ENCODE measurements at places on chromosomes 5 and 9.
A peak's percentile ranks its signal among the peaks of the same experiment; 100 is the strongest.

DNA sequence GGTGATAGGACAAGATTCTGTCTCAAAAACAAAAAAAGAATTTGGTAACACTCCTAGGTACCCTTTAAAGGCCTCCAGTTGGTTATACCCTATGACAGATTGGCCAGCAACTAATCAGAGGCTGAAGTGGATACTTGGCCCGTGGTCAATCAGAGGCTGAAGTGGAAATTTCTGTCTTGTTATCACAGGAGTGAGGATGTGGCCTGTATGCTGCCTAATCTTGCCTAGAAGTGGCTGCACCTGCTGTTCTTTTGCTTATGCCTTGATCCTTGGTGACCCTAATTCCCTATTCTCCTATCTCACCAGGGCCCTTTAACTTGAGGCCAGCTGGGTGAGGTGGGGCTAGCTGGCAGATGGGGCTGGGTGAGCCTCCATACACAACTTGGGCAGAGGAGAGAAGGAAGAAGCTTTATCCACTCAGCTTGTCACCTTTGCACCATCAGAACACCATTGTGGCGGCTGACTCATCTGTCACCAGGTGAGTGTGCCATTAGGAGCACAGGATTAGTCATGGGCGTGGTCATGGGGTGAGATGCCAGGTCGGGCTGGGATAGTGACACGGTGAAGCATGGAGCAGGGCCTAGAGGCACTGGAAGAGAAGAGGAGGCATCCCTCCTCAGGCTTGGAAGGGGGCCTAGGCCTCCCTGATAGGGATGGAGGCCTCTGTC is 41.5 kb downstream of the SAR1B start:
- DNase-seq, result no peak

- no peak for DNase-seq
These were observed 396.6 kb upstream of the ZNF608 start for GRCh38 chr5:125143011-125143410.

DNA sequence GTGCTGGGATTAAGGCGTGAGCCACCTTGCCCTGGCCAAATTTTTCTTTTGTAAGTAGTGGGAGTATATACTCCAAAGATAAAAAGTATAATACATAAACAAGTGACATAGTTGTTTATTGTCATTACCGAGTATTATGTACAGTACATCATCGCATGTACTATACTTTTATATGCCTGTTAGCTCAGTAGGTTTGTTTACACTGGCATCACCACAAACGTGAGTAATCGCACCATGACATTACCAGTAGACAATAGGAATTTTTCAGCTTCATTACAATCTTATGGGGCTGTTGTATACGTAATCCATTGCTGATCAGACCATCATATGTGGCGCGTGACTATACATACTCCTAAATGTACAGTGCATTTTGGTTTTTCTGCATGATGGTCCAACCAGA is 9.8 kb downstream of the SECISBP2 start:
- DNase-seq, result no peak

GRCh38 chr5:32465076-32465475 is 20.5 kb upstream of the ZFR start:
- no peak for DNase-seq

GRCh38 chr9:4665357-4665756 is 923 bp downstream of the SPATA6L start:
- no peak for DNase-seq

DNA sequence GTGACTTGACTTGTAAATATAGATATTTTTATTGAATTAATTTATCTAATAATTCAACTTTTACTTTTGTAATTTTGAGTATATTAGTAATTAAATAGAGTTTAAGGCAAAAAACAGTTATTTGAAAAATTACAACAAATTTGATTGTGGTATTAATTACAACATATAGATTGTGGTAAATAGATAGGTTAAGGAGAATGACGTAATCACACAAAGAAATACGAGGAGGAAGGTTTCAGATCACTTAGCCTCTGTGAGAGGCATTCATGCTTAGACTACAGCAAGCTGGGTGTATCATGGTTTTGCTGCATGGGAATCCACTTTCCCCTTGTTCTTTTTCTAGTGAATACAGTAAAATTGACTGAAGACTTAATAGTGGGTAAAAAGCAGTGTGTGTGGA is 878.4 kb upstream of the EDIL3 start:
- DNase-seq, result no peak

DNA sequence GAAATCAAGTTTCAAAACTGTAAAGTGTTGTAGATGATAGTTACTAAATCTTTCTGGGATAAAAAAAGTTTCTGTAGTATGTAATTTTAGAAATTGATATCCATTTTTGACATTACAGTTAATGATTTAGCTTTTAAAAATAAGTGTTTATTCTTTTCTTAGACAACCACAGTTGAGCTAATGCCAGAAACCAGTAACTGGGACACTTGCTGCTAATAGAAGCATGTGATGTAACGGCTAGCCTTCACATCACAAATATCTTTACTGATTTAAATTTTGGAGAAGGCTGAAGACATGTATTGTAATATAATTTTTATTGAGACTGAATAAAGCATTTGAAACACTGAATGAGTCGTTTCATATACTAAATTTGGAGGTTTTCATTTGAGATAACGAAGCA is 18.8 kb downstream of the CSNK1G3 start:
- no peak for DNase-seq

GRCh38 chr5:27158775-27159174 is 120.4 kb upstream of the CDH9 start:
- no peak for DNase-seq

DNA sequence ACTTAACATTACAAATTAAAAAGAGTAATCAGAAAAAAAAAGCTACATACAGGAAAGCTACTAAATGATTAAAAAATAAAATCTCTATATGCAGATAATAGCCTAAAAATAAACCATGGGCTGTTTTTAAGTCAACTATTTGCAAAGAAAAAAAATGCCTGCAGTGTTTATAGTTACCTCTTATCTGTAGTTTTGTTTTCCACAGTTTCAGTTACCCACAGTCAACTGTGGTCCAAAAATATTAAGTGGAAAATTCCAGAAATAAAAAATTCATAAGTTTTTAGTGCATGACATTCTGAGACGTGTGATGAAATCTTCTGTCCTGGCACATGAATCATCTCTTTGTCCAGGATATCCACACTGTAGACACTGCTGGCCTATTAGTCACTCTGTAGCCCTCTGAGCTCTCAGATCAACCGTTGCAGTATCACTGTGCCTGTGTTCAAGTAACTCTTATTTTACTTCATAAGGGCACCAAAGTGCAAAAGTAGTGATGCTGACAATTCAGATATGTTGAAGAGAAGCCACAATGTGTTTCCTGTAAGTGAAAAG is 59.2 kb downstream of the PRELID2 start:
- DNase-seq, result no peak

DNA sequence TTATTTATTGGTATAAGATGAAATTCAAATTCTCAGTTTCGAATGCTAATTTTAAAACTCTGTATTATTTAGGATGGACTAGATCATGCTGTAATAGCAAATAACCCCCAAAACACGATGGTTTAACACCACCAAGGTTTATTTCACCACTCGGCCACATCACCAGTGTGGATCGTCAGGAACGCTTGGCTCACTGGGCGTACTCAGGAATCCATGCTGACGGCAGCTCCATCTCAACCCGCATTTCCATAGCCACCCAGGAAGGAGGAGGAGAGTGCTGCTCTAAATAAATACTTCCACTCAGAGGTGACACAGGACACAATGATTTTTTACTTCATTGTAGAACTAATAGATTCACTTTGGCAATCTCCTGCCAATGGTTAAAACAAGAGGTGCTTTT is 347.4 kb downstream of the SH3GL2 start:
- DNase-seq, result no peak

DNA sequence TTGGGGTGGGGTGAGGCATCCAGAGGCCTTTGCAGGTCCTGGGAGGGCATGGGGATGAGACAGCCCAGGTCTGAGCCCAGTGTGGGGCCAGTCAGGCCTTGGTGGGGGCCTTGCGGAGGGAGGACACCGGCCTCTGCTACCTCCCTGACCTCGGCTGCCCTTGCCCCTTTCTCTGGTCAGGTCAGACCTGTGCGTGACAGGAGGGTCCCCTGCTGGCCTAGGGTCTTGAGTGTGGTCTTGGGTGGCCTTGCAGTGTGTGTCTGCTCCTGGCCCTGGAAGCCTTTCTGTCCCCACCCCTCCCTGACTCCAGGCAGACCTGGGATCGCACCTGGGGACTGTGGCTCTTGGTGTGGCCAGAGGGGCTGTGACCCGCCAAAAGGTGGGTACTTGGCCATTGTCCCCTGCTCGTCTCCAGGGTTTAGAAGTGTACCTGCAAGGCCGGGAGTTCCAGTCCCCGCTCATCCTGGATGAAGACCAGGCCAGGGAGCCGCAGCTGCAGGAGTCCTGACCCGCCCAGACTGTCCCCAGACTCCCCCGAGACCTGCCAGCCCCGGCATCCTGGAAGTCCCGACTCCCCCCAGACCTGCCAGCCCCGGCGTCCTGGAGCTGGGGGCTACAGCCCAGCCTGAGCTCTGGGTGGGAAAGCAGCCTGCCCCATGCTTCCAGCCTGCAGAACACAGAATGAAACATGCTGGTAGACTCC is 4.4 kb upstream of the MAN1B1 start:
- DNase-seq, result no peak

DNA sequence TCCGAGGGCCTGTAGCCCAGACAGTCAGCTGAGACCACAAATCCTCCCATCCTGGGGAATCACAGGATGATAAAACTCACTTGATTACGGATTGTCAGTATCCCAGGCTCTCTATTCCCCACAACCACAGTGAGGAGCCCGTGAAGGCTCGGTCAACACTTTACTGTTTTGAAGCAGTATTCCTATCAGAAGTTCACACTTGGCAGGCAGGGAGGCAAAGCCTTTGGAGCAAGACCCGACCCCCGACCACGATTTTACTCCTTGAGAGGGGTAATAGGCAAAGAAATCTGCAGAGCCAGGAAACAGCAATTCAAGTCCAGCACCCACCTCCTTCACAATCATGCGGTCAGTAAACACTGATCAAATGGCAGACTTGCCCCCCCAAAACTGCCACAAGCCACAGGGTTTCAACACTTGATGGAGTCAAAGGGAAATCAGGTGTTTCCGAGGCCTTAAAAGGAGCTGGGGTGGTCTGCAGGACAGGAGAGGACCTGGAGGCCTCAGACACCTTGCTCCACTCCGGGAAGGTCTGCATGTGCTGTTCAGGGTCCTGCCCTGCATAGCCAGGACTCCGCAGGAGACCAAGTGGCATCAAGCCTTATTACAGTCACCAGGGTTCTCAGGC is 25.2 kb downstream of the BICD2 start:
- DNase-seq, result no peak

- peak; percentile 70 for DNase-seq
These were observed 1.9 kb upstream of the IL13 start for GRCh38 chr5:132655821-132656773.

- no peak for DNase-seq
These were observed 27.1 kb downstream of the CYSTM1 start for GRCh38 chr5:140202078-140202477.

DNA sequence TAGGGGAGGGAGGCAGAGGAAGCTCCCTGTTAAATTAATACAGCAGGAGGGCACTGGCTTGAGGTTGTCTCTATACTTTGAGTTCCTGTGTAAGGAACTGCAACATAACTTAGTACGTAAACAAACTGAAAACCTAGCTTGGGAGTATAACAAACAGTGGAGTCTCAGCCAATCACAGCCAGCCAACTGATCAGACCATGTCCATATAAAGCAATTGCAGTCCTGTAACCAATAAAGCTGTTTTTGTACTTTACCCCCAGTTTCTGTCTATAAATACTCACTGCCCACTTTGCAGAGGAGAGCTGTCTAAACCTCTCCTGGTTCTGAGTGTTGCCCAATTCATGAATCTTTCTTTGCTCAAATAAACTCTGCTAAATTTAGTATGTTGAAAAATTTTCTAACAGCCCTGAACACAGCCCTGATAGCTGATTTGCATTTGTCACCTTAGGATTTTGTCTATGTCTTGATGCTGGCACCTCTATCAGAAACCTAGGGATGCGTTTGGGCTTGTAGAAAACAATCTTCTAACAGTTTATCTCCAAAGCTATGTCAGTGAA is 39.9 kb downstream of the GDNF start:
- DNase-seq, result no peak

All from type B pancreatic cell (in vitro differentiated cells).